Activated CD4-positive, alpha-beta T cell treated with anti-CD3 and anti-CD28 coated beads, Interleukin-2, amount 50 U/mL, for 4 hours (primary cell): ENCODE measurements at places on chromosomes 1 and 21.

- DNase-seq: no peak
Measured at GRCh38 chr1:68162761-68163160, 69.6 kb downstream of the WLS start.

DNA sequence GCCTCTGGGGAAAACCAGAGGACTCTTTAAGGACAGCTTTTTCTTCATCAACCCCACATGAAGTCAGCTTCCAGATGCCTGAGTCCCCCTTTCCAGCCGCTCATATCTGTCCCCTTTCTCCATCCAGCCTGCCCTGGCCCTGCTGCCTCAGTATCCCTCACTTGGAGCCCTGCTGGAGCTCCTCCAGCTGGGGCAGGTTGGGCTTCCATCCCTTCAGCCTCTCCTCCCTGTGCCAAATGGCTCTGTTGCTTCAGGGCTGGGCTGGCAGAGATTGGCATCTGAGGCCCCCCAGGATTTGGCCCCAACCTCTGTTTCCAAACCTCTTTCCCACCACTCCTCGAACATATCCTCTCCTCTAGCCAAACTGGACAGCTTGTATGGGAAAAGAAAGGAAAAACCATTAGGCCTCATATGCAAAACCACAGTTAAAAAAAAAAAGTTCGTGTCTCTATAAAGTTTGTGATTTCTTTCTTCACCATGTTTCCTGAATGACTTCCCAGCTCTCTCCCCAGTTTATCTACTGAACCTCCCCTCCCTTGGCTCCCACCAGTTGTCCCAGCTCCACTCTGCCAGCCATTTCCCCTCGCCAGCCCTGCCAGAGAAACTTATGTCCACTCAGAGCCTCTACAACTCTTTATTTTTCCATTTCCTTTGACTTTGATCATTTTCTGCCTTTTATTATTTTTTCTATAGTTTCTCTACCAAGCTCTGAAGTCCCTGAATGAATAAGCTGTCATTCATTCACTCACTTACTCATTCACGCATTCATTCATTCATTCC, 217.9 kb downstream of the FOXD2 start:
- DNase-seq: no peak

GRCh38 chr21:45998871-45999580, 17.5 kb downstream of the COL6A1 start:
- no peak for DNase-seq

GRCh38 chr1:96465441-96465840, 256.1 kb upstream of the PTBP2 start:
- DNase-seq: no peak

GRCh38 chr1:115258302-115258866, 79.7 kb downstream of the NGF start:
- no peak for DNase-seq

DNA sequence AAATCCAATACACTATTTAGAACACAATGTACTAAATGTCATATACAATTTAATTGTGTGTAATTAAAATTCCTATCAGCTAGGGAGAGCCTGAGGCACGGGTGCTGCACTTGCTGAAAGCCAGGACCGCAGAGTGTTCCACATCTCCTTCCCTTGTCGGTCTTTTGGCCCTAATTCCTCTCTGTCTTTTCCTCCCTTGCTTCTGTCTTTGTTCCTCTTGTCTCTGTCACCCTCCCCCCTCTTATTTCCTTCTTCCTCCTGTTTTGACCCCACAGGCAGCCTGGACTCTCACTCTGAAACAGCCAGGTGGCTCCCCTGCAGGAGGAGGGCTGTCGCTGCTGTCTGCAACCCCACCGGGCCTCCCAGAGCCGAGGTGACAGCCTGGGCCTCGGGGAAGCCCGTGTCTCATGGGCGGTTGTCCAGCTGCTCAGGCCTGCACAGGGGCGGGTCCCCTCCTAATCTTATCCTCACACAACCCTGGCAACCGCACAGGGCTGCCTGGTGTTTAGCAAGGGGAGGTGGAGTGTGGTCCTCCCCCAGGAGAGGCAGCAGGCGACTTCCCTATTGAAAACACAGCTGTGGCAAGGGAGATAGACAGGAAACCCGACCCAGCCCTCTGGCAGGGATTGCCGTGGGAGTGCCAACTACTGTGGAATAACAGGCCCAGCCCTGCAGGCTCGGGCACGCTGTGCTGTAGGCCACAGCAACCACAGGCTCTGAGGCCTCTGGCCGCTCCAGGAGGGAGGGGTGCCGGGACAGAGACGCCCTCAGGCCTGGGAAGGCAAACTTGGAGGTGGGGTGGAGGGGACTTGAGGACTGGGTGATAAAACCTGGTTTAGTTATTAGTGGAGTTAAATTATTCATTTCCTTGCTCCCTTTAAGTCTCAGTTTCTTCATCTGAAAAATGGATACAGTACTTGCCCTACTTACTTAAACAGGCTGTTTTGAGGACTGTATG, 68.8 kb upstream of the WDR26 start:
- no peak for DNase-seq

DNA sequence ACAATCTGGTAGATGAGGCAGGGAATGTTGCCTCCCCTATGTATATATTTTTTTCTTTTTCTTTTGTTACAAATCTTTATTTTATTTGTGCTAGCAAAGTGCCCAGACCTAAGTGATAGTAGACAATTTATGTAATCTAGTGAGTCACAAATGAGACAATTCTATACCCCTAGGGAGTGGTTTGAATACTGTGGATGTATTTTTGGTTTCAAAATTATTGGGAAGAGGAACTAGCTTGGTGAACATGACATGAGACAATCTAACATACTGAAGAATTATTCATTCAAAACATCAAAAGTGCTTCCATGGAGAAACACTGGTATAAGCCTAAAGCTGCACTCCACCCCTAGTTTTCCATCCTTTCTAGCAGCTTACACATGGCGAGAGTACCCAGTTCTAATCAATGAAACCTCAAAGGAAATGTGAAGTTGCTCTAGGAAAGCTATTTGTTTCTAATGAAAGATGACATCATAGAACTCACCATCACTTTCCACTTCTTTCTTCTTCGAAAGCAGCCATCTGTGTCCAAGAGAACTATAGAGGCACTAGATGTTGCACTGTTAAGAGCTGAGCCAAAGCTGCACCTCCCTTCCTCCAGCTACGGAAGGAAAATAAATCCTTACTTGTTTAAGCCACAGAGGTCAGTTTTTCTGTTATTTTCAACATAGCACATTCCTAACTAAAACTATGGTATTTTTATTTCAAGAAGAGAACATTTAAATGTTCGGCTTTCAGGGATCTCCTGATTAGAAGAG, 764.6 kb downstream of the LTN1 start:
- no peak for DNase-seq

- DNase-seq: no peak
Measured at GRCh38 chr21:43194303-43195120, 25.7 kb downstream of the CRYAA start.

DNA sequence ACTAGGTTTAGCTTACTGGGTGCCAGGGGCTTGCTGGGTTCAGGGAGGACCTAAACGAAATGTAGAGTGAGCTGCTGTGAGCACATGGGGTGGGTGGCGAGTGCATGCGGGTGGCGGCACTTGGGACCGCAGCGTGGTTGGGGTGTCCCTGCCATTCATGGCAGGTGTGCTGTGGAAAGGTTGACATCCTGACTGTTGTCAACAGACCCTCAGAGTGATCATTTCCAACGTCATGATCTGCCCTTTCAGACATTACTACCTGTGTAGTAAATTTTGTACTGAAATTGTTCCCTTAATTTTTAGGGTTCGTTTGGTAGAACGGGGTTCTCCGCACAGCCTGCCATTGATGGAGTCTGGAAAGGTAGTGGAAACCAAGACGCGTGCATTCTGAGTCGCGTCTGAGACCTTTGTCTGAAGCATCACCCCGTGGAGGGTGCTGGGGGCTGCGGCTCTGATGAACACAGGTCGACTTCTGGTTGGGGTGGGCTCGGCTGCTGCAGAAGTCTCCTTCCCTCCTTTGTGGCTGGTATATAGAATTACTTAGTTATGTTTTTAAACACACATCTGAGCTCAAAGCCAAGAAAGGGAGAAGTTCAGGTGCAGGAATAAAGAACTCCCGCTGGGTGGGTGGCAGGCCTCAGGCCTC, 43.3 kb downstream of the S100B start:
- DNase-seq: no peak

DNA sequence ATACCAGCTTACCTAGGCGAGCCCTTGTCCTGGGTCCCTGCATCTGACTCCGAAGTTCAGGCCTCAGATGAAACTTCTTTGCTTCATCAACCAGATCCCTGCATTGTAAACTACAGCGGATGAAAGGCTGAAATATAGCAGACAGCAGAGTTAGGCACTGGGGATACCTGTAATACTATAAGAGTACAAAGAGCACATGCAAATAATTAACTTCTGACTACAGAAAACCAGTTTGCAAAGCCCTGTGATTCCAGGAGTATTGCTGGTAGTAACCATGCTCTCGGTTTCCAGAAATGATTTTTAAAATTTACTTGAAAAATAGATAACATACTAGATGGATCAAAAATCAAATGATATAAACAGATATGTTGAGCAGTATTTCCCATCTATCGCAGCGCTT, 18.0 kb downstream of the KLHL12 start:
- DNase-seq: no peak

- no peak for DNase-seq
Measured at GRCh38 chr21:45618287-45618686, 25.2 kb upstream of the PCBP3 start.

- no peak for DNase-seq
Measured at GRCh38 chr1:13543451-13544220, 29.8 kb upstream of the LRRC38 start.

GRCh38 chr1:154794608-154795007, 75.5 kb downstream of the KCNN3 start:
- no peak for DNase-seq

- DNase-seq: peak; percentile 15
Measured at GRCh38 chr1:171742577-171742922, 685 bp upstream of the VAMP4 start.

- no peak for DNase-seq
Measured at GRCh38 chr1:230189341-230189740, 122.3 kb downstream of the GALNT2 start.

- DNase-seq: no peak
Measured at GRCh38 chr1:175755516-175756070, 12.2 kb upstream of the TNR start.

- no peak for DNase-seq
Measured at GRCh38 chr1:35539073-35539823, 18.0 kb downstream of the KIAA0319L start.

- no peak for DNase-seq
Measured at GRCh38 chr1:39943471-39944290, 11.3 kb upstream of the MFSD2A start.

DNA sequence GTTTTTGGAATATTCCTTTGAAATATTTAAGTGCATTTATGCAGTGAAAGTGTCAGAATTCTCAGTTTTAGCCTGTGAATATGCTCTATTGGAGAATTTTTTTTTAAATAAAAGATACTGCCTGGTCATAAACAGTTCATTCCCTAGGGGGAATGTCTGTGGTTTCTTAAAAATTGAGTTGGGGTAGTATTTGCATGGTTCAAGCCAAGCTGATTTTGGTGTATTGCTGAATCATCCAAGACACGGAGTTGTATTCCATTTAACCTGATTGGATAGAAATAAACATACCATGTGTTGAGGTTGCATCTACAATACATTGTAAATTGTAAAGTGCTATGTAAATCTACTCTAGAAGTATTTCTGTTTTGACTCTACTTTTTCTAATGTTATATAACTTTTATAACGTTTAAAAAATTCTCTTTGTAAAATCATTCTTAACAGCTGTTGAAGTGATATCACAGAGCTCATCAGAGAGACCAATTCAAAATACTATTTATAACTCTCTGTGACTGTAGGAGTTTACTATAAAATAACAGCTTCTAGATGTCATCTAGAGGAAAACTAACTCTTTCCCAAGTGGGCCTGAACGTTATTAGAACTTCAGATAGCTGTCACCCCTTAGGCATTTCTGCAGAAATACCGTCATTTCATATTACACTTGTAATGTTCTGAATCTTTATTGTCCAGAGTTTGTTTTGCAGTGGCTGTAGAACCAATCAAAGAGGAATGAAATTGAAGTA, 199.1 kb downstream of the USP25 start:
- no peak for DNase-seq

DNA sequence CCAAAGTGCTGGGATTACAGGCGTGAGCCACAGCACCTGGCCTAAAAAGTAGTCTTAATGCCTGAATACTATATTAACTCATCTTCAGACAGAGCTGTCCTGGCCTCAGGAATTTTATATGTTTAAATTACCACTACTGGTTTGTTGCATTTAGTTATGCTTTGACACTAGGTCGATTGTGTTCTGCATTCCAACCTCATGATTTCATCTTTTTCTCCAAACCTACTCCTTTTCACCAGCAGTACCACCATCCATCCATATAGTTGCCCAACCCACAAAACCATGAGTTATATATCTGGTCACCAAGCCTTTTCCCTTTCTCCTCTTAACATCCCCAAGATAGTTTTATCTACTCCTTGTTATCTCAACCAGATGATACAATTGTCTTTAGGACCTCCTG, 22.6 kb downstream of the FMO5 start:
- no peak for DNase-seq

DNA sequence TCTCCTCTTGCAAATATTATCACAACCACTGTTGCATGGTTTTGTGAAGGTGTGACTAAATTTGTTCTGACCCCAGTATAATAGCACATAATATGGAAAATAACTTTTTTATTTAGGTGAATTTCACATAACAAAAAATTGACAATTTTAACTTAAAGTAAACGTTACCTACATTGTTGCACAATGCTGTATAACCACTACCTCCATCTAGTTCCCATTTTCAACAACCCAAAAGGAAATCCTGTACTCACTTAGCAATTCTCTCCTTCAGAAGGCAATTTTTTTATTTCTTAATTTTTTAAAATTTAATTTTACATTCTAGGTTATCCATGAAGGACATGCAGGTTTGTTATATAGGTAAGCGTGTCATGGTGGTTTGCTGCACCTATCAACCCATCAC, 95.2 kb downstream of the KCNJ6 start:
- no peak for DNase-seq

GRCh38 chr1:70738624-70739023, 309.0 kb downstream of the PTGER3 start:
- DNase-seq: no peak

- no peak for DNase-seq
Measured at GRCh38 chr1:2126331-2127186, 68.0 kb downstream of the FAAP20 start.

GRCh38 chr1:115544131-115544530, 97.6 kb upstream of the VANGL1 start:
- no peak for DNase-seq

GRCh38 chr1:67465375-67465774, 35.2 kb upstream of the SERBP1 start:
- DNase-seq: no peak

GRCh38 chr1:41653574-41653973, 169.1 kb upstream of the EDN2 start:
- DNase-seq: no peak

GRCh38 chr1:211344152-211344618, 17.6 kb downstream of the TRAF5 start:
- no peak for DNase-seq

DNA sequence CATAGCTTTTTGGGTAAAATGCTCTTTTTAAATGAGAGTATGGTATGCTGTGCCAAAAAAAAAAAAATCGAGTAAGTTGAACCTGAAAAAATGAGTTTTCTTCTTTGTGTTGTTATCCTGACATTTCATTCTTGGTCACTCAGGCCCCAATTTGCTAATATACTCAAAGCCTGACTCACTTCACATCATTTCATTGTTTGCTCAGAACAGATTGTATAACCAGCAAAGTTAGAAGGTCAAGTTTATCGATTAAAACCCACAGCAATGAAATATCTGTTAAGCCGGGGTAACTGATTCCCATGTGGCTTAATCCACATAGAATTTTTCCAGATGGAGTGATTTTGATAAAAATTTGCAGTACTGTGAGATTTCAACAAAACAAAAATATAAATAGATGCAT, 363.7 kb downstream of the NEGR1 start:
- DNase-seq: no peak
